Smooth muscle cell of the brain vasculature (primary cell): ENCODE measurements at places on chromosomes 4 and X.

GRCh38 chr4:36038491-36038890 lies 205.8 kb downstream of the ARAP2 start:
- DNase-seq: no peak

DNA sequence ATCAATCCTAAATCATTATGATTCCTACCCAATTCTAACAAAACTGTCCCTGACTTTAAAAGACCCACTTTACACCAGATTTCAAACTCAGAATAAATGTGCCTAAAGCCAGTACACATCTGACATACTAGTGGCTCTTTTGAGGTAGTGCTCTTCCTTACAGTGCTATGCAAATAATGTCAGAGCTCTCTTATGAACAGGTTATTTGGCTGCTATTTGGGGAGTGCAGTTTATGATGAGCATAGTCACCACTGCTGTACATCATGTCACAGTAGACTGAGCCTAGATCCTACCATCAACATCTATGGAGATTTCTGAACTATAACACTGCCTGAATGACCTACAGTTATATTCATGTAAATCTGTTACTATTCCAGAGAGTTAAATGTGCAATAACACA lies 50.4 kb upstream of the PAGE5 start:
- no peak for DNase-seq

- no peak for DNase-seq
Observed at GRCh38 chr4:13968723-13969122, 341.2 kb upstream of the BOD1L1 start.

DNA sequence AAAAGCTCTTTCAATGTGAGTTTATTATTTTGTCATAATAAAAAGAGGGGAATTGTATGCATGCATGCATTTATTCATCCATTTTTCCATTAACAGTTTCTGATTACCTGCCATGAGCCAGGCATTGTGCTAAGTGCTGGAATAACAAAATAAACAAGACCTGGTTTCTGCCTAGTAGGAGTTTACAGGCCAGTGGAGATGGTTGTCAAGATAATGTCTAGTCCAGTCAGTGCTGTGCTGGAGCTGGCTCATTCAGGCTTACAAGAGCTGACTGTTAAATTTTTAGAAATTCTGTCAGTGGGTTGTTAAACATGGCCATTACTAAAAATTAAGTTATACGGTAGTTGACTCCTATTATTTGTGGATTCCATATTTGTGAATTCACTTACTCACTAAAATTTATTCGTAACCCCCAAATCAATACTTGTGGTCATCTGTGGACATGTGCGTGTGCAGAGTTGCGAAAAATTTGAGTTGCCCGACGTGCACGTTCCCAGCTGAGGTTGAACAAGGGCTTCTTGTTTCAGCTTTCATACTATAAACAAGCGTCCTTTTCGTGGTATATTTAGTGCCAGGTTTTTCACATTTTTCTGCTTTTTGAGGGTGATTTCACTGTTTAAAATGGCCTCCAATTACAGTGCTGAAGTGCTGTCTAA lies 172.3 kb upstream of the RPS6KA3 start:
- no peak for DNase-seq

DNA sequence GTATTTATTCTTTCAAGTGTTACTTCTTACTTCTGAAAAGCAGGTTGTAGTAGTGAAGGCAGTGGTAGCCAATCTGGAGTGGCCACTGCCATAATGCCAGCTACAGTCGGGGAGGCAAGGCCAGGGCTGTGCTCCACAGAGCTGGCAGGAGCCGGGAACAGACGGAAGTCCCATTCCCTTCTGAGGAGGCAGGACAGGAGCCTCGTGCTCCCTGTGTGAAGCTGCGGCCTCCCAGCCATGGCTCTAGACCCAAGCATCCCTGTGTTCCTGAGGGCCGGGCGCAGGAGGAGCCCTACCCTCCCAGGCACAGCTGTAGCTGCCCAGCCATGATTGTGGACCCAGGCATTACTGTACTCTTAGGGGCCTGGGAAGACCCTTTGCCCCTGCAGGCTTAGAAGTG lies 461.8 kb downstream of the ADGRL3 start:
- DNase-seq: no peak

DNA sequence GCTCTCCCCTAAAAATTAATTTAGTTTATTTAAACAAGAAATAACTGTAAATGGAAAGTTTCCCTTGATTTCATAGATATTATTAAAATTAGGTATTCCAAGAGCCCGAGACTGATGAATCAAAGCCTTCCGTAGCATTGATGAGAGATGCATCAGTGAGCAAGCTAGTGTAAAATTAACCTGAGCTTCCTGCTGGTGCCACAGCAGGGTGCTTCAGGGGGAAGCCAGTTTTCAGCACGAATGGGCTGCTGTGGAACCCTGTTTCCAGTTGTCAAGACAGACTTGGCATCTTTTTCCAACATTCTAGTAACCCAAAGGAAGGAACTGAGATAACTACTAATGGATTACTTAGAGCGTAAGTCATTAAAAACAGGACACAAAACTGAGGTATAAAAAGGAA lies 221.7 kb downstream of the RBMX2 start:
- no peak for DNase-seq

- no peak for DNase-seq
Observed at GRCh38 chr4:110475881-110476818, at the start of gene ENPEP. Gene ENPEP (plus strand): TSS chr4:110476155. CDS start chr4:110476415, 260 bp downstream.

- no peak for DNase-seq
Observed at GRCh38 chr4:40844261-40844660, 94.5 kb downstream of the NSUN7 start.

DNA sequence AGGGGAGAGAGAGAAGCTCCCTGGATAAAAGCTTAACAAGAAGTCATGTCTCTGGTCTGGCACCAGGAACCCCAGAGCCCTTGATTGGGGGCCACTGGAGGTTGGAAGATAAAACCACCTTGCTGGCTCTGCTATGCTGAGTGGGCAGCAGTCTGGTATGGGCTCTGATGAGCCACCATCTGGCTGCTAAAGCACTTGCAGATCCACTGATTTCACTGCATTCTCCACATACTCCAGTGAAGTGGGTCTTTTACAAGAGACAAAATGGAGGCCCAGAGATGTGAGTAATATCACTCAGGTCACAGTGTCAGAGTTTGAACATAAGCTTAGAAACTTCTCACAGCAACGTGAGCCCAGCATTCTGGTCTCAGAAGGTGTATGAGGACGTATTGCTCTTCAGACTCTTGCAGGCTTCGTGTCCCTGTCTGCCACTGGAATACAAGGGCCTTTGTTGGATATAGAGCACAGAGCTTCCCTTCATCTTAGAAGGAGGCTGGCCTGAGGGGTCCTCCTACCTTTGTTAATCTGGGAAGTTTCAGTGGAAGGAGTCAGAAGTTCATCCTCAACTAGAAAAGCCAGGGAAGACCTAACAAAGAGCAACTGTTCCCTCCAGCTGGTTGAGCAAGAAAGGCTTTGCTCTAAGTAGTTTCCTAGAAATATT lies 11.8 kb downstream of the CLDN2 start:
- no peak for DNase-seq

DNA sequence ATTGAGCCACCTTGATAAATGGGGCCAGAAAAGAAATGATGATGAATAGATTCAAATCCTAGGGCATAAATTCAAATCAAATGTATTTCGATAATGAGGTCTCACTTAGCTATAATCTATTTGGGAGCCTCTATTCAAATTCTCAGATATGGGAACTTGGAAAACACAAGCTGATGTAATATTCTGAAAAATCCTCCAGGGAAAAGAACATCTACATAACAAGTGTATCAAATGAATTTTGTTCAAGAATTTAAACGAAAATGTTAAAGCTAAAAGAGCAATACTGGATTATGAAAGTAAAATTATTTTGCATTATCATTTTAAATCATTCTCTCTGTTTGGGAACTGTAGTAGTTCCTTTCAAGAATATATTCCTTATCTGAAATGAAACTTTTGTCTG lies 38.9 kb upstream of the RAP1GDS1 start:
- DNase-seq: no peak

- no peak for DNase-seq
Observed at GRCh38 chrX:31870267-31870666, 798.4 kb upstream of the FTHL17 start.

DNA sequence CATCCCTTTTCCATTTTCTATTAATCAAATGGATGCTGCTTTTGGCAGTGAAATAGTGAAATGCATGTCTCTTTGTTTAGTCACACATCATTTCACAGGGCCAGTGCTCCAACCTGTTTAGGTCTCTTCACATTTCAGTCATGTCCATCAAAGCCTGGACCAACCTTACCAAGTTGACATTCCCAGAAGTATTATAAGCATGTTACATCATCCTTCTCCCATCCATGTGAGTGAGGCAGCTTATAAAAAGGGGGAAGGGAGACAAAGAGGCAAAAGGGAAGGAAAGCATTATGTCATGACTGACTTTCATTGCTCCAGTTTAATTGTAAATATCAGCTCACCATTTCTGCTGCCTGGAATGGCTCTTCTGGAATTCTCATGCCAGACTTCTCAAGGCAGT lies 94.4 kb downstream of the NWD2 start:
- no peak for DNase-seq

- DNase-seq: peak; percentile 61
Observed at GRCh38 chrX:154398668-154399526, 720 bp downstream of the RPL10 start.

DNA sequence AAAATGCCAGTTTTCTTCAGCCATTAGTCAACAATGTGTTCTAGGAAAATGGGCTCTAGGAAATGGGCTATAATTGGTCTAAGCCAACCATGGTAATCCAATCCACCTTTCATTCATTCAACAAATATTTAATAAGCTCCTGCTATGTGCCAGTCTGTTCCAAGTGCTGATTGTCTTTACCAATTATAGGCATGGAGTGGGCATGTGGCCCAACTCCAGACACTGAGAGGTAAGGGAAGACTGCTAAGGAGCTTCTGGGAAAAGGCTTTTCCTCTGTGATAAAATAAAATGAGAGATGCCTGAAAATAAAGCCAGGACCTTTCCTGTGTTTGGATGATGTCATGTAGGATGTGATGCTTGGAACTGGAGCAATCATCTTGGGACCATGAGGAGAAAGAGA lies 43.3 kb downstream of the HOPX start:
- no peak for DNase-seq

DNA sequence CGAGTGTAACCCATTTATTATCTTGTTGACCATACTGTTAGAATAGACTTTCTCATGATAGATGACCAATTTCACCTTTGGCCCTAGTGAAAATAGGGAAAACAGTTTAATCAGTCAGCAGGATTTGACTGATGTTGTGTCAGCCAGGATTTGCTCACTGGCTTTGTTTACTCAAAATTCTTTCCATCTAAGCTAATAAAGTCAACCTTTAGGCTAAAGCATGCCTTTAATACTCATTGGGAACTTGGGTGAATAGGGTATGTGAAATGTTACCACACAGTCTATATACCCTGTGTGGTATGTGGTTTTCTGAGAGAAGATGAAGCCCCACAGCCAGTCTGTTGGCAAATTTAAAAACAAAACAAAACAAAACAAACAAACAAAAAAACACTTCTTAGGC lies 18.7 kb upstream of the SPANXB1 start:
- no peak for DNase-seq

DNA sequence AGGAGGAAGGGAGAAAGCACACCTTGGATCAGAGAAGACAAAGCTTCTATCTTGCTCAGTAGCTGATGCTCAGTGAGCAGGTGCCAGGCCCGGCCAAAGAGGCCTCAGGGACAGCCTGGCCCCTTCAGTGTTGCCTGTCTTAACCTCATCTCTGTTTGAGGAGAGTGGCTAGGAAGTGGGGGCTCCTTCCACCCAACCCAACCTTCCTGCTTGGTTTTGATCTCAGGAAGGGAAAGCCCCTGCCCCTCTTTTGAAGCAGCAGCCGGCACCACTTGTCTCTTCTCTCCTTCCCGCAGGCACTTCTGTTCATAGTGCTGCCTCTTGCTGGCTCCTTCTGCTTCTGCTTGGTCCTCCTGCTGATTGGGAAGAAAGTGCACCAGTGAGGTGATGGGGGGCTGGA lies 2.4 kb upstream of the AFF2 start:
- no peak for DNase-seq

DNA sequence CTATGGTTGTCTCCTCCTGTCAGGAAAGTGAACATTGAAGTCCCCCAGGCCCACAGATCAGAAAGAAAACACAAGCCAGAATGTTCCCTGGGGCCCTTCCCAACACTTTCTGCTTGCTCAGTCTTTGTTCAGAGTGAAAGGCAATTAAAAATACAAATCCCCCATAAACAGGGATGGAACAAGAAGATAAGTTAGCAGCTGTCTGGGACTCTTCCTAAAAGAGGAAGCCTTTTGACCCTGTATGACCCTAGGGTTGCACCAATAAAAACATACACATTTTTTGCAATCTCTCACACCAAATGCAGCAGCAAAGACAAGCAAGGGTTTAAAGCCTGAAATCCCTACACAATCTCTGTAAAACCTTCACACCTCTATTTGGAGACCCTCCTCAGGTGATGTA lies 22.6 kb downstream of the IRF2 start:
- DNase-seq: no peak

GRCh38 chrX:95058815-95059214 lies 1384.8 kb downstream of the FAM133A start:
- no peak for DNase-seq

GRCh38 chrX:12906046-12906761 lies at the start of gene TLR8:
Gene TLR8 (plus strand): TSS chrX:12906620. CDS start chrX:12906707, 87 bp downstream.
- no peak for DNase-seq

- no peak for DNase-seq
Observed at GRCh38 chrX:119505945-119506344, 37.7 kb downstream of the SLC25A5 start.

DNA sequence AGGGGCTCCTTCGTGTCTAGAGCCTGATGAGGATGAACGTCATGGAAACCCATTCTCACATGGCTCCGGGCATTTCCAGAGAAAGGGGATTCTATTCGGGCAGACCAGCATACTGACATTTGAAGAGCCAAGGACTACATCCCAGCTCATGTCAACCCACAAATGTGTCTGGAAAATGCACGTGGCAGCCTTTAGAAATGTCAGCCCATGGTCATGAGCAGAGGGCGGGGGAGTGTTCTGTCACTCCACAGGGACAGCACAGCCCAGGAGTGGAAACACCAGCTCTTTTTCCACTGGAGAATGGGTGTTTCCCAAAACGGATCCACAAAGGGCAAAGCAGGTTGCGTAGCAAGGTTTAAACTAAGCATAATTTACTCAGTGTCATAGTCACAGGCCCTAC lies 207.0 kb downstream of the BCOR start:
- DNase-seq: no peak

DNA sequence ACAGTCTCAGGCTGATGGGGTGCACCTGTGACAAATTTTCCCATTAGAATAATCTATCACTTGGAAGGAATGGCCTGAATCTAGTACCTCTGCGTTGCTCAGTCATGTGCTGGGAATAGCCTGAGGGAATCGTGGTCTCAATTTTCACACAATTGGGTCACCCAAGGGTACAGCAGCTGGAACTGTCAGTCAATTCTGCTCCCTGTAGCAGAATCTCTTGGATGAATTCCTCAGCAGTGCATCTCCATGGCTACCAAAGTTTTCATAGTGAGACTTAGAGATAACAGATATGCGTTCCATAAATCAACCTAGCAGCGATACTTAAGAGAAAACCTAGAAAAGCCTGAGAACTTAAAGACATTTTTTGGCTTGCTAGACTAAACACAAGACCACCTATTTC lies 288.7 kb upstream of the CTSO start:
- no peak for DNase-seq
